ENCODE measurements at places on chromosomes 7 and 10. TPM values are rescaled to one million over a fixed set of nuclear protein-coding genes. Genes with fewer than 3 reads are reported as not detected.

SLC26A5 gene
- total RNA-seq: not detected

GRCh38 chr10:18278181-18278580, 138.0 kb downstream of the CACNB2 start:
- no peak overlapping the region for H3K4me3 ChIP-seq
- no peaks in the 10 kb centered on the region for H3K36me3 ChIP-seq

DNA sequence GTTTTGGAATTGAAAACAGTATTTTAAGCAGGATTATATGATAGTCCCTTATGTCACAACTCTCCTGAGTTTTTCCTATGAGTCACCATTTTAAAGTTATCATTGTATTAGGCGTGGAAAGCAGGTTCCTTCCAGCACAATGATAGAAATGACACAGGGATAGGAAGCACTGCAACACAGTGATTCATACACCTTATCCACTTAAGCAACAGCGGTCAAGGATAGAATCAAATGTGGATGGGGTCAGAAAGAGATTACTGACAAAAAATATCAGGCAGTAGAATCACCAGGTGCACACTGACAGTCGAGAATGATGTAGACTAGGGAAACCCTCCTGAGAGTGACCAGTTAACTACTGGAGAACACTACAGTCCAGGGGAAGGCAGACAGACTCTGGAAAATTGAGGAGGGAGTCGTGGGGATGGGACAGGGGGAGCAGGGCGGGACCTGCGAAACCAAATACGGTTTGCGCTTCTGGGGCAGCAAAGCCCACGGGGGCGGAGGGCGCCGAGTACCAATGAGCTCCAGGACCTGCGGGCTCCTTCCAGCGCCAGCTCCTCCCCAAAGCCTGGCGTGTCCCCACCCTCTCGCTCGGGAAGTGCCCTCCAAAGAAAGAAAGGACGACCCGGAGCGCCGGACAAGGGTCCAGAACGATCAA, 479 bp downstream of the PNPLA8 start:
- peak overlapping the region; percentile 73 for H3K4me3 ChIP-seq
- no peaks in the 10 kb centered on the region for H3K27me3 ChIP-seq
- DNase-seq: peak; percentile 75

GRCh38 chr7:53658951-53659350, 623.5 kb downstream of the POM121L12 start:
- no peaks in the 10 kb centered on the region for H3K4me1 ChIP-seq
- no peaks in the 10 kb centered on the region for H3K27me3 ChIP-seq
- H3K27ac ChIP-seq: no peak overlapping the region

HTR5A gene
- not detected for total RNA-seq

- H3K4me3 ChIP-seq: no peak overlapping the region
- H3K4me1 ChIP-seq: no peaks in the 10 kb centered on the region
- no peak for DNase-seq
- H3K27ac ChIP-seq: no peak overlapping the region
- no peaks in the 10 kb centered on the region for H3K27me3 ChIP-seq
Measured at GRCh38 chr10:43174969-43175368, 36.7 kb downstream of the CSGALNACT2 start.
